Thoracic aorta (tissue), 2 donors: ENCODE measurements at places on chromosomes 11 and 22.

DNA sequence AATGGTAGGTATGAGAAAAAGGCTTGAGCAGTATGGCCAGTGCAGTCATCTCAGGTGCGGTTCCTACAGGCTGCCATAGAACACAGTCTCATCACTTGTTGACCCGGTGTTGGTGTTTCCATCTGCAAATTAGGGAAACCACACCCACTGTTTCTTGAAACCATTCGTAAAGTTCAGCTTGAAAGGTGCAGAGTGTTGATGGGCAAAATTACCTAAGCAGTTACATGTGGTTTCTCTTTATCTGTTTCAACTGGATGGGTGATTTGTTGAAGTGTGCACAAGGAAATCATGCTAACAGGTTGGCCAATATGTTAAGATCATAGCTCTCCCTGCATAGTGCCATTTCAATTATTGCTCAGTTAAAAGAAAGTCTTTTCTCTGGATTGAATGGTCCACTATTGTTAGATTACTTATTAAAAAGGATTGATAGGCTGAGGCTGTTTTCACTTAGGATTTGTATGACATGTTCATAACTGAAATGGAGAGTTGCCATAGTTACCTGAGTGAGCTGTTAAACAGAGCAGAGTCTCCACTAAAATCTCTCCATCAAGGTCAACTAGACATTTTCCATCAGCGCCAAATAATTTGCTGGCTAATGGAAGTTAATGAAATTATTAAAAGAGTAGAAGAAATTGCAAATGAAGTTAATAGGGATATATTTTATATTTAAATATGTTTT lies 203.1 kb upstream of the MTMR2 start:
- DNase-seq: no peak

GRCh38 chr11:66547662-66548009 lies 933 bp downstream of the ACTN3 start:
- DNase-seq: no peak

DNA sequence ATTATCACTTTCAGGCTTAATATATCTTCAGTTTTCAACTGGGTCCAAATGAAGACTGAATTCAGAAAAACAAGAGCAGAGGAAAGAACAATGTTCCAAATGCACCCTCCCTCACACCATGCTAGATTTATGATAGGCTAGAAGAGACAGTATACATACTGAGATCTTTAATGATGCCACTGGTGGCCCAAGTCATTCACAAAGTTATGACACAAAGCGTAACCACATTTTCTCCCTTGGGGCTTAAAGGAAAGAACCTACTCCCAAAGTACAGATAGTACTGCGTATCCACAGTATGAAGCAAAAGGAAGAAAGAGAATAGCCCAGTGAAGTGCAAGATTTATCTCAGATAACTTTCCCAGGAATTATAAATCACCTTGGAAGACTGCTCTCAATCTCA lies 10.9 kb upstream of the SOX6 start:
- no peak for DNase-seq

- DNase-seq: no peak
Observed at GRCh38 chr11:120141768-120142423, 4.0 kb upstream of the TRIM29 start.

- no peak for DNase-seq
Observed at GRCh38 chr11:71446942-71447688, 1.1 kb downstream of the DHCR7 start.

- DNase-seq: no peak
Observed at GRCh38 chr11:110857892-110858546, 145.8 kb upstream of the ARHGAP20 start.

- no peak for DNase-seq
Observed at GRCh38 chr11:36601155-36601554, 3.1 kb upstream of the RAG2 start.

GRCh38 chr22:35275580-35275979 lies 18.3 kb downstream of the HMGXB4 start:
- no peak for DNase-seq

DNA sequence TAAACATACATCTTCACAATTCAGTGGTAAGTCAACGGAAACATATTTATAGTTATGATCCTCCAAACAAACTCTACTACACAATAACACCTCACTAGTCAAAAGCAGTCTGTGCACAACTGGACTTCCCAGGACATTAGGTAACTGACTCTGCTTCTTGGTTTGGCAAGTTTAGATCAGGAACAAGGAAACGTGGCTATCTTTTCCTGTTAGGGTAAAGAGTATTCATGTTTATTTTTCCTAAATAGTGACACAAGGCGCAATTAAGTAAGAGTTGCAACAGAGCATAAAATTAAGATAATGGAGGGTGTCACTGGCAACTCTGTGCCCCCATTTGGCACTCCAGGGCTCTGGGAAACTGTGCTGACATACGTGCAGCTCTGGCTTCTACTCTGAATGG lies 70.2 kb upstream of the TP53AIP1 start:
- DNase-seq: no peak

- no peak for DNase-seq
Observed at GRCh38 chr11:117468888-117469287, 141.2 kb downstream of the CEP164 start.

- DNase-seq: no peak
Observed at GRCh38 chr11:2363577-2364370, 13.3 kb upstream of the CD81 start.

DNA sequence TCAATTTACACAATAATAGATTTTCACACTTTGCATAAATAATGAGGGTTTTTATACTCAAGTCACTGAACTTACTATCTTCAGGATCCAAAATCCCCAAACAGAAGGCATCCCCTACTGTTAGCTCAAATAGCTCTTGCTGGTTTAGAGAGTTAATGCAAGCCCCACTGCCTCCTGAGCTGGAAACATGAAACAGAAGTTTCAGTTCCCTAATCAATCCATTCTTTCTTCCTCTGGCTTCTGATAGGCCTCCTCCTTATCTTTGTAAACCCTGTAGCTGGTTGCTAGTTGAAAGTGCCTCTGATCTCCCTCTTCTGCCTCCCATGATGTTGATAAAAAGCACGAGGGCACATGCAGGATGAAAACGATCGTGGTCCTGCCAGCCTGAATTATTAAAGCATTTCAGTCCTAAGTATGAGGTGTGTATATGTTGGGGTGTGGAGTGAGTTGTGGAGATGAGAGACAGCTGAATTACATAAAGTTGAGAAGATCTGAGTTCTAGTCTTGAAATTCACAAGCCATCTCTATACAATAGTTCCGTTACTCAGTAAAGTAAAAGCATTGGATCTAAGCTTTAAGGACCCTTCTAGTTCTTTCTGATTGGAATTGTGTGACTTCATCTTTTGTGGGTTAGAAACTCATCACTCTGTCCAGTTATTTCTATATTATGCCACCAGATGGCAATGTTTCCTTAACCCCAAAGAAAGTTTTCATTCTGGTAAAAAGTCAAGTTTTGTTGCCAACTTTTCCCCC lies 35.0 kb upstream of the EHF start:
- no peak for DNase-seq

GRCh38 chr11:60872961-60873524 lies 5.7 kb downstream of the ZP1 start:
- DNase-seq: no peak

DNA sequence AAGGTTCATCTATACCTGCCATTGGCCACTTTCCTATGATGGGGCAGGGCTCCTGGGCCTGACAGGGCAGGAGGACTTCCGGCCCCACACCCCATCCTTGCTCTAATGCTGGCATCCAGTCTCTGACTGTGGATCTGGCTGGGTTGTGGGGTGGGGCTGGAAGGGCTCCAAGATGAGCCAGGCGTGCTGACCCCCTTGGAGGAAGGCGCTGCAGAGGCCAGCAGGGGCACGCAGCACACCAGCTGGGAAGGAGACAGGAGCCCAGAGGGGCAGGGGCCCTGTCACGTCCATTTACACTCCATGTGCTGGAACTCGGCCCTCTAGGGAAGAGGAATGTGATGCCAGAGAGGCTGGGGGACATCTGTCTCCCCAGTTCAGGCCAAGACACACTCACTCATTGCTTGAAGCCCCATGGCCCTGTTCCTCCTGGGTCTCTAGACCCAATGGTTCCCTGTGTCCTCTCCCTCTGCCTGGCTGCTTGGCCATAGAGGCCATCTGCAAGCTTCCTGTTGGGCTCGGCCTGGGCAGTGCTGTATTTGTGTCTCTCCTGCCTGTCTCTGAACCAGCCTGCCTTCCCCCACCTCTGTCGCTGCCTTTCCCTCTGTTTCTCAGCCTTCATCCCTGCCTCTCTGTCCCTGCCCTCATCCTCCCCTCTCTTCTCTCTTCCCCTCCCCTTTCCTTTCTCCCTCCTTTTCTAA lies 67.5 kb upstream of the NECTIN1 start:
- no peak for DNase-seq

DNA sequence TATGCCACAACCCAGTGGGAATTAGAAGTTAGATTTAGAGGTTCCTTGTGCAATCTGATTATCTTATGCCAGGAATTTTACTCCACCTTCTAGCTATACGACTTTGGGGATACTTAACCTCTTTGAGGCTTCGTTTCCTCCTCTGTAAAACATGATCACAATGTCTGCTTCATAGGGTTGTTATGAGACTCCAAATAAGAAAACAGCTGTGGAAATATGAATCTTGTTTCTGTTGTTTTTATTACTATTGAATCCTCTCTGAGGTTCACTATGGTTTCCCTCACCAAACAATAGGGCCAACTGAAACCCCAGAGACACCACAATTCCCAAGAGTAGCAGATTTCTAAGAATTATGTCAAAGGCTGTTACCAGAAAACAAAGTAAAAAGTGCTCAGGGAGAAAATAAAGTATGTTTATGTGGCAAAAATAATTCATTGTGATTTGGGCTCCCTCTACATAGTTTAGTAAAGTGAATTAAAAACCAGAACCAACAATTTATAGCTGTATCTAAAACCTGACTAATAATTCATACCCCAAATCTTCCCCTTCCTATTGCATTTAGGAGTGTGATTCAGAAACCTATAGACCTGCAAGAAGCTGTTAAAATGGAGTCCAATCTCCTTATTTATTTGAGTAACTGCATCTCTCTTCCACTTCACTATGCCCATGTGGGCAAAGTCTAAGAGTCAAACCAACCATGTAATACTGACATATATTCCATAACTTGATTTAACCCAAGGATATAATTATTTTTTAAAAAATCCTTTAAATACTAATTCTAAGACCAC lies 38.4 kb downstream of the AMBRA1 start:
- no peak for DNase-seq

DNA sequence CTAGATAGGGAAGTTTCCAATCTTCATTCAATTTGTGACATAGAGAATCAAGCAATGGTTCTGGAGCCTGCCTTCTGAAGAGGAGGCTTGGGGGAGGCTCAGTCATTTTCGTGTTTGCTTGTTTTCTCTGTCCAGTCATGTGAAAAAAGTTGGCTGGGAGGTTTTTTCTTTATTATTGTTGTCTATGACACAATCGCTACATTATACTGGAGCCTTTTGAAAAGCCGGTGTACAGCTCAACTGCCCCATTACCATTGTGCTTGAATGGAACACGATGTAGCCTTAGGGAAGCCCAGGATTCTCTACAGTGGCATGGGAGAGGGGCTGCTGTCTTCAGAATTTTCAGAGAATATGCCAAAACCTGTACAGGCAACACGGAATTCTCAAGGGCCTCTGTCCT lies 57.9 kb upstream of the NCAM1 start:
- no peak for DNase-seq

DNA sequence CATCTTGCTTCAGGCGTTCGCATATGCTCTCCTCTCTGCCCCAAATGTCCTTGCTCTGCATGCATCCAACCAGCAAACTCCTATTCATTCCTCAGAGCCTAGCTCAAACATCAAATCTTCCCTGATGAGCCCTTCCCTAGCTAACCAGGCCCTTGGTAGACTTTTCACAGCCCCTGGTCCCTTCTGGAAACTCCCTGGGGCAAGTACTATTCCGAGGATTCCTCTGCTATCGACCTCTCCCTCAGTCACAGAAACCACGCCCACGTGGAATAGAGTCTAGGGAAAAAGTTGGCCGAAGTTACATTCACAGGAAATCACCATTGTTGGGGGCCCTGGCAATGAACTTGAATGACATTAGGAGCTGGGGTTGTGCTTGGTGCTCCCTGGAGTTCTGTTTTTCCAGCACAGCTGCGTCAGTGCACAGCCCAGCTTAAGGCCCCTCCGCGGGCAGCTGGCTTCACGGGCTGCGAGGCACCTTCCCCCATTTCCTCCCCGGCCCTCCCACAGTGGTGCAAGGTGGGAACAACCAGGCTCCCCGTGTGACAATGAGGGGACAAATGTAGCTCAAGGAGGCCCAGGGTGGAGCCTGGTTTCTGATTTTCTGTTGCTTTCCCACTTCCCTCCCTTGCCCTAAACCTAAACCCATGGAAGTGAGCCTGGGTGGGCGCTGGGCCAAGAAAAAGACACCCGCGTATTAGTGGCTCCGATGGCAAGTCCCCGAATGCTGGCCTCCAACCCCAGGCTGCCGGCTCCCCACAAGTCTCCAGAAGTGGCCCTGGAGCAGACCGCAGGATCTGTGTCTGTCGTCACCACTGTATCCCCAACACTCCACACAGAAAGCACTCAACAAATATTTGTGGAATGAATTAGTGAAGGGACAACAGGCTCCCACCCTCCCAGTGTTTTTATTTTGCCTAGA lies 4.3 kb upstream of the ATP5MGL start:
- no peak for DNase-seq

- DNase-seq: no peak
Observed at GRCh38 chr11:43937434-43938411, 4.7 kb upstream of the C11orf96 start.

- DNase-seq: no peak
Observed at GRCh38 chr11:126403658-126404057, 48.2 kb downstream of the ST3GAL4 start.

- DNase-seq: no peak
Observed at GRCh38 chr11:13984616-13985450, 22.3 kb downstream of the SPON1 start.

DNA sequence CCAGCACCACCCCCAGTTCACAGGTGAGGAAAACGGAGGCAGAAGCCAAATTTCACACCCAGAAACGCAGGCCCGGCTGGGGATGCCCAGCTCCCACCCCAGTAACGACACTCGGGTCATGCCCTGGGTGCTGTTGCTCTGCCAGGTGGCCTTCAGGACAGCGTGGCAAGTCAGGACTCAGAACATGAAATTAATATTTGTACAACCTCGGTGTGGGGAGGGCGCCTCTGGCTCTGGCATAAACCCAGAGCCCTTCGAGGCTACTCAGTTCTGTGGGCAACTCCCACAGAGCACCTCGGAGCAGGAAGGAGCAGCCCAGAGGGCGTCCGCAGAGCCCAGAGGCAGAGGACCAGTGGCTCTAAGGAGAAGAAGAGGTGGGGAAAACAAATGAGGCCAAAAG lies 71.6 kb downstream of the CELSR1 start:
- no peak for DNase-seq
